ENCODE measurements at places on chromosomes 3 and 15.

GRCh38 chr15:38196076-38196475 is 56.6 kb upstream of the SPRED1 start:
- no peak for DNase-seq

- DNase-seq = no peak
Measured at GRCh38 chr3:17640466-17640865, 102.0 kb downstream of the TBC1D5 start.

DNA sequence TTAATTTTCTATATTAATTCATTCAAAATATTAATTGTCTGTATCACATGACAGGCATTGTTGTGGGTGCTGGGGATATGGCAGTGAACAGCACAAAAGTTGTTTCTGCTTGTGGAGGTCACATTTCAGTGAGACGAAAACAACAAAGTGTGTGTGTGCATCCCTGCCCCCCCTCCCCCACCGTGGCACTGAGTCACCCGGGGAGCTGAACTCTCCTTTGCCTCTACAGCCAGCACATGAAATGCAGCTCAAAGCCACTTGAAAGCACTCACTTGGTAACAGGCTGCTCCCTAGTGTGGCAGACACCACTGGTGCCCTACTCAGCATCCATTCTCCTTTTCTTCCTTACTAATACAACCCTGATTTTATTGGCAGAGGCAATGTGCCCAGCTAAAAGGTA is 16.9 kb upstream of the SCAMP5 start:
- DNase-seq = no peak

GRCh38 chr3:9770276-9770812 is 597 bp upstream of the CAMK1 start:
- no peak for DNase-seq

GRCh38 chr15:61994216-61994615 is 66.0 kb downstream of the VPS13C start:
- DNase-seq = no peak

- DNase-seq = no peak
Measured at GRCh38 chr15:64373360-64373759, 7.9 kb downstream of the PCLAF start.

DNA sequence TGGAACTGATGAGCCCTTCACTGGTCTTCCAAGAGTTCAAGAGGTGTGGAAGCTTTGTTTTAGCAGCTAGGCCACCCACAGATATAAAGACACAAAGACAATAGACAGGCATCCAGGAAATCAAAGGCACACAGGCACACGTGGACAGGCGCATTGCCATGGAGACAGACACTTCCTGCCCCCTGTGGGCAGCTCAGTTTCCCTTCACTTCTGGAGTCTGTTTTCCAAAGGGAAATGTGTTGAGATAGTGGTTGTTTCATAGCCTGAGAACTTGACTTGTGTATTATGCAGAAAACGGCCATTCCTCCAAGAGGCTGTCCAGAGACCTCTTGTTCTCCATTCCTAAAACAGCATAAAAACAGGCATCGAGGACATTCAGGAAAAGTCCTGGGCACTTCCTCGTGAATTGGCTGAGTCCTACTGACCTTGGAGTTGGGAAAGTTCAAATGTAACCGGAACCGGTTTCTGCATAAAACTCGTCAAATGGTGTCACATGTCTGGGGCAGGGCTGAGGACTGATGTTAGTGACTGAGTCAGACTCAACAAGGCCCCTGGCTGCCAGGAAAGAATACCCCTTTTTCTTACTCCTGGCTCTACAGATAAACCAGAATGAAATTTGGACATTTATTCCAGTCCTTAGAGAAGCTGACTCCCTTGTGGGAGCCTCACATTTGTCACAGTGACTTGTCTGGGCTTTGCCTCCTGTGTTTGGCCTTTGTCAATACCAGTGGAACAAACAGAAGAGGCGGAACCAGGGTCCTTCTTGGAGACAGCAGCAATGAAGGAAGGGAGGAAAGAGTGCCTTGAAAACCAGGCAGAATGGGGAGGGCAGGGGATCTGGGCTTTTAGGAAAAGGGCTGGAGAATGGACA is 1.3 kb downstream of the ALPK3 start:
- DNase-seq = no peak

- no peak for DNase-seq
Measured at GRCh38 chr15:92971081-92971480, 71.0 kb downstream of the CHD2 start.

DNA sequence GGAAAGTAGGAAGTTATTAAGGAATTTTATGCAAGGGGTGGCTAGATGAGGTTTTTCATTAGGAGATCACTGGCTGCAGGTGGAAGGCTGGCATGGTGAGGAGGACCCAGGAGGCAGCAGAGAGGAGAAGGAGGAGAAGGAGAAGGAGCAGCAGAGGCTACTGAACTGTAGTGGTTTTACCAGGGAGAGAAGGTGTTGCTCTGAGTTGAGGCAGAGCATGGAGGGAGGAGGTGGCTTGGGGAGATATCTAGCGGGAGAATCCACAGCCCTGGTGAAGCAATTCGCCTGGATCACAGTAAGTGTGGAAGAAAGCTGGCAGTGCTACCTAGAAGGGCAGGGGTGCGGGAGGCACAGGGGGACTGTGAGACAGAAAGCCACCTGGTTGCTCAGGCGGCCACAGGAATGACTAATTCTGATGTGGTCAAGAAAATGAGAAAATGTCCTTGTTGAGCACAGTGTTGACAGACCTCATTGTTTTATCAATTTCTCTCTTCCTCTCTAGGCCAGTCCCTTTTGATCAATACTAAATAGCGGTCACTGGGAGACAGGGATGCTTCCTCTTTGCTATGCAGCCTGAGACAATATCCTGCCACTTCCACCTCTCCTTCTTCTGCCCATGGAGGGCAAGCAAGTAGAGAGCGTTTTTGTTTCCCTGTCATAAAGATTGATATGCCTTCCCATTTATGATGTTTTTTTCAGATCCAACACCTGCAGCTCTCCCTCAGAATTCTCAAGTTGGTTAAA is 94.6 kb downstream of the EEFSEC start:
- DNase-seq = no peak

GRCh38 chr3:27681249-27681748 is 40.8 kb downstream of the EOMES start:
- DNase-seq = peak; percentile 60

DNA sequence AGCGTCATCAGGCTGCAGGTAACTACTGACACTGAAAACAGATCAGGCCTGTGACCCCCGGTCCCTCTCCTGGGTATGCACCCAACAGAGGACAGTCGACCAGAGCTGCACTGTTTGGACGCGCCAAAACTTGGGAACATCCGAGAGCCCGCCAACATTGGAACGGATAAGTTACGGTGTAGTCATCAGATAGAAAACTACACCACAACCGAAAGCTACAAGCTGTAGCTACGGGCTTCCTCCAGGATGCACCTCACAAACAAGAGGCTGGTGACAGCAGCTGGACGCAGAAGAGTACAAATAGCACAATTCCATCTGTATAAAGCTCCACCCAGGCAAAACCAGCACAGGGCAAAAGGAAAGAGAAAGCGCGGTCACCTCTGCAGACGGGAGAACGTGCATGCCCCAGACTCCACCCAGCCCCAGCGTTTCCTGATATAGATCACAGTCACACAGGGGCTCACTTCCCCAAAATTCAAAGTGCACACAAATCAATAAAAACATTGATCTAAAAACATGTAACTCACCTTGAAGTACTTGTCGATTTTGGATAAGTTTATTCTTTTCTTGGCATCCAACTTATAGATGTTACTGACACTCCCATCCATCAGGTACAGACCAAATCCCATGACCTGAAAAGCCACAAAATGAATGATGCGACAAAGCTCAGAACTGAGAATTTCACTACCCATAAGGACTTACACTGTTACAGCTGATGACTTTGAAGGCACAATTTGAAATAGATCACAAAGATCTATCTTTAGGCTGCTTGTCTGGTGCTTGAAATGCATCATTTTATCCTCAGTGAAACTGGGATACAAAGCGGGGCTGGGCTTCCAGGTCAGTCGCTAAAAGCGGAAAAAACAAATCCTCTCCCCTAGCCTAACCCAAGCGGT is 43.3 kb downstream of the CYFIP1 start:
- DNase-seq = peak; percentile 78
